ENCODE measurements at places on chromosomes 7 and 10.

- no peak for DNase-seq
Measured at GRCh38 chr10:116472891-116473290, 45.2 kb downstream of the PNLIPRP3 start.

DNA sequence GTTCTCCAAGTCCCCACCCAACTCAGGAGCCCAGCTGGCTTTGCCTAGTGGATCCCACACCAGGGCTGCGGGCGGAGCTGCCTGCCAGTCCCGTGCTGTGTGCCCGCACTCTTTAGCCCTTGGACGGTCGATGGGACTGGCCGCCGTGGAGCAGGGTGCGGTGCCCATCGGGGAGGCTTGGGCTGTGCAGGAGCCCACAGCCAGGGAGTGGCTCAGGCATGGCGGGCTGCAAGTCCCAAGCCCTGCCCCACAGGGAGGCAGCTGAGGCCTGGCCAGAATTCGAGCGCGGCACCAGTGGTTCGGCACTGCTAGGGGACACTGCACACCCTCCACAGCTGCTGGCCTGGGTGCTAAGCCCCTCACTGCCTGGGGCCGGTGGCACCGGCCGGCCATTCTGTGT is 159.7 kb downstream of the ANKRD30A start:
- DNase-seq, result no peak

DNA sequence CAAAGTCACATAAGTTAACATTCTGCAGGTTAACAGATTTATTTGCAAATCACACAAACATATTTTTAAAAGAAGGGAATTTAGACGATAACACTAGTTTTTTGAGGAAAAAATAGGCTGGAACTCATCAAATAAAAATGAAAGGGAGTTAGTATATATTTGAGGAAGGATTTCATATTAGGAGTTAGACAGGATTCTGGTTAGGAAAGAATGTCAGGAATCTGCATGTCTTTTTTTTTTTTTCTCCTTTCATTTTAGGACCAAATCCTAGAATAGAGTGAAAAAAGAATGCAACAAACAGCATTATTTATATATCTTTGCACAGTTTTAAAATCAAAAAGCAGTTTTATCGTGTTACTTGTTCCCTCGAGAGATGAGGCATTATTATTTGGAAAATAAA is 8.9 kb upstream of the TRDMT1 start:
- no peak for DNase-seq

- no peak for DNase-seq
Measured at GRCh38 chr7:106050002-106050745, 61.9 kb downstream of the SYPL1 start.

DNA sequence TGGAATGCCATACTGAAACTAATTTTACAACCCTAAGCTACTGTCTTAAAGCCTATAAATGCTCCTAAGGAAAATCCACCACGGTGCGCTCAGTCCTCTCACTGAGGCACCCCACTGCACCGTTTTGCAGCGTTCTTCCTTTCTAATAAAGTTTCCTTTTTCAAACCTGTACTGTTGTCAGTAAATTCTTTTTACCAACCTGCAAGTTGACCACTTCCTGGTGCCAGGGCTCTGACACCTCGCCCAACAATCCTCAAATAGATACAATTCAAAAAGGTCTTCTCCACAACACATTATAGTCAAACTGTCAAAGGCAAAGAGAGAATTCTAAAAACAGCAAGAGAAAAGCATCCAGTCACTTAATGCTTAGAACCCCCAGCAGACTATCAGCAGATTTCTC is 42.8 kb downstream of the HERPUD2 start:
- no peak for DNase-seq

GRCh38 chr7:96418581-96418980 is 96.7 kb upstream of the SLC25A13 start:
- DNase-seq, result no peak

DNA sequence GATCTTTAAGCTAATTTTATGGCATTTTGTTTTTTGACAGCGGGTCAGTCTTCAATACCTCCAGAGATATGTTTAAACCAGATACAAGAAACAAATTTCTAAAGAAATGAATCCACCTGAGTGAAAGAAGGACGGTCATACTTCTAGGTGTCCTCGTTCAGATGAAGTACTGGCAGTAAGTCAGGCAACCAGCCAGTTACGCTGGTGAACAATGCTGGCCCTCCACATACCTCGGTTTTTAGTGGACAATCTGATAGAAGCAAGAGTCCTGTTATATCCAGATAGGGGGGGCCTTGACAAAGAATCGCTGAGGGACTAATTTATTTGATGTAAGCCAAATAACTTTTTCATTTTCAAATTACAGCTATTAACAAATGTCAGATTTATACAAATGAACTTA is 266.4 kb upstream of the KLF14 start:
- no peak for DNase-seq

DNA sequence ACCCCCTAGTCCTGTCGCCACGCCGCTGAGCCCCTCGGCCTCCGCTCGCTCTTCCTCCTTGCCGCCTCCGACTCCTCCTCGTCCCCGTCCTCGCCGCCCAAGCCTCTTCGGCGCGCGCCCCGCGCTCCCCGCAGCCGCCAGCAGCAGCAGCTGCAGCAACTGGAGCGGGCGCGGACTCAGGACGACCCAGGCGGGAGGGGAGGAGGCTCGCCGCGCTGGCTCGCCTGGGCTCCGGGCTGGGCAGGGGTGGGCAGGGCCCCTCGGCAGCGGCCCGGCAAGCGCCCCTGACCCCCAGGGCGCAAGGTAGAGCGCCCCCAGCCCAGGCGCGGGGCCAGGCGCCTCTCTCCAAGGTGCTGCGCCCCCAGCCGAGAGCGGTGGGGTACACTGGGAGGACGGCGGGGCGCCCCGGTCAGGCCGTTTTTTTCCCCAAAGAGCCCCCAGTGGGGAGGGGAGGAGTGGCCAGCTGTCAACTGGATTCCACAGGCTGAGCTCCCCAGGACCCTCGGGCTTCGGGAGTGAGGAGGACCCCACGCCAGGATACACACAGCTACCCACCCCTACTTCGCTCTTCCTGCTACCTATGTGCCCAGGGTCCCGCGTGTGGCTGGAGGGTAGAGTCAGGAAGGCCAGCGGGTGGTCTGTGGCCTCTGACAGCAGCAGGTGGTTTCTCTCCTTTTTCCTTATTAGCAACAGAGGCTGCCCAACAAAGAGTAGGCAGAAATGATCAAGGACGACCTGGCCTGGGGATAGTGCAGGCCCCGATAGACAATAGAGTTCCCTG is 903 bp upstream of the KCNMA1 start:
- peak; percentile 20 for DNase-seq

GRCh38 chr10:95516774-95517373 is 44.3 kb downstream of the SORBS1 start:
- DNase-seq, result no peak

DNA sequence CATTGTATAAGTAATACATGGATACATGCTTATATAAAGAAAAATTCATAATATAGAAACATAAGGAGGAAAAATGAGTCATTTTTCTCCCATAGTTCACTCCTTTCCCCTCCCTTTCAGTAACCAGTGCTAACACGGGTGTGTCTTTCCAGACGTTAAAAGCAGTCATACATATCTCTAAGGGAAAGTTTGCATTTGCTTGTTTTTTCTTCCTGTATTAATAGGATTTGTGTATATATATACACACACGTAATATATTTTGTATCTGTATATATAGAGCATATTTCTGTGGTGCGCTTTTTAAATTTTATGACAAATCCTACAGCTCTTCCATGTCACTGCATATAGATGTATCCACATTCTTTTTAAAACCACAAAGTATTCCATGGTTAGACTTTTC is 78.8 kb downstream of the RALA start:
- DNase-seq, result no peak

DNA sequence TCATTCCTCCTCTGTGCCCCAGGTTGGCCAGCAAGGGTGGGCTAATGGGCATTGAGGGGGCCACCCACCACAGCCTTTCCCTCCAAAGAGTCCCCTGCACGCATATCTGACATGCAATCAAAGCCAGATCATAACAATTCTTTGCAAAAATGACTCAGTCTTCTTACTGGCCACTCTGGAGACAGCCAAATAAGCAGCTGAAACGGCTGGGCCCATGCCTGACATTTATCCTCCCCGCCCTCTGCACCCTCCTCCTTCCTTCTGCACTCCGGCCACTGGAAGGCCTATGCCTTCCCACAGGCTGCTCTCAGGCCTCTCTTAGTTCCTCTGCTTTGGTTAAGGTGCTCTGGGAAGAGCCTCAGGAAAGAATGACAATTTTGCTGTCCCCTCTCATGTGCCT is 29.2 kb upstream of the NPFFR1 start:
- no peak for DNase-seq

DNA sequence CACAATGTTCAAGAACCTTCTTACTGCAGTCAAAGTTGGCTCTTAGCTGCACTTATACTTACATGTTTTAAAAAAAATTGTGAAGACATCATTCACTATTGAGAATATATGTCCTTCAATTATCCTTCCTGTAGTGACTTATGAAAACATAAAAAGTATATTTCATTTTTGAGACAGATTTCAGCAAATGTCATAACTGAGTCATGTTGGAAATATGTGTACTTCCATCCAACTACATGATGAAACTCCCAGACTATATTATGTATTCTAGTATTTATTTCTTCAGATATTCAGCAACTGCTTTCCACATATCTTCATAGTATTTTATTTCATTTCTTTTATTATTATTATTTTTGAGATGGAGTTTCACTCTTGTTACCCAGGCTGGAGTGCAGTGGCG is 160.2 kb downstream of the ARHGAP12 start:
- no peak for DNase-seq

Measured in NCI-H345 (cell line).